ENCODE measurements at places on chromosomes 1 and 21. TPM values are rescaled to one million over a fixed set of nuclear protein-coding genes. Genes with fewer than 3 reads are reported as not detected.

CFAP107 gene
- not detected for total RNA-seq

CD1D gene
- not detected for total RNA-seq

FLG2 gene
- not detected for total RNA-seq

ITLN2 gene
- not detected for total RNA-seq

ORC1 gene
- 9.7 TPM for total RNA-seq

NID1 gene
- 21.9 TPM for total RNA-seq

SLC45A1 gene
- total RNA-seq: 0.83 TPM

PLEKHN1 gene
- 0.28 TPM for total RNA-seq

ZNF695 gene
- 1.1 TPM for total RNA-seq

GCSAML gene
- not detected for total RNA-seq

GRCh38 chr1:30683699-30684098 lies 39.7 kb downstream of the MATN1 start:
- DNase-seq: no peak

DNA sequence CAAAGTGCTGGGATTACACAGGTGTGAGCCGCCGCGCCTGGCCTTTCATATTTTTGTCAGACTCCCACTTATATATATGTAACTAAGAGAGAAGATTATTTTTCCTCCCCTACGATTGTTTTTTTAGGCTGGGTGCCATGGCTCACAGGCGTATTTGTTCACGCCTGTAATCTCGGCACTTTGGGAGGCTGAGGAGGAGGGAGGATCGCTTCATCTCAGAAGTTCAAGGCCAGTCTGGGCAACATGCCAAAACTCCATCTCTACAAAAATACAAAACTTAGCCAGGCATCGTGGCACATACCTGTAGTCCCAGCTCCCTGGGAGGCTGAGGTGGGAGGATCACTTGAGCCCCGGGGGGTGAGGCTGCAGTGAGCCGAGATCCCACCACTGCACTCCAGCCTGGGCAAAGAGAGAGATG lies 23.9 kb upstream of the ITLN2 start:
- DNase-seq: no peak

DNA sequence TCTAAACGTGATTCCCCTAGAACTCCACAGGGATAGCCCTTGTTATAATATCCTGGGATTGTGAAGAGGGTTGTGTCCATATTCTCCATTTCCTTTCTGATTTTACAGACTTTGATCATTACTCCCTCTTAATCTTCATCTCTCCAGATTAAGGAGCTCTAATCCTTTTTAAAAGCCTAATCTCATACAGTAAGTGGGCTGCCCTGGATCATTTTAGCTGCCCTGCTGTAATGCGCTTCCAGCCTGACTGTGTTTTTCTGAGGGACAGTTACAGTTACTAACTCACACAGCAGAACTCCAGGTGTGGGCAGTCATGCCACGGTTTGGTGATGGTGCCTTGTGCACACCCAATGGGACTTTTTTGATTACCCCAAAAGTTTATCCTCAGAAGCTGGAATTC lies 33.5 kb downstream of the PROX1 start:
- no peak for DNase-seq

DNA sequence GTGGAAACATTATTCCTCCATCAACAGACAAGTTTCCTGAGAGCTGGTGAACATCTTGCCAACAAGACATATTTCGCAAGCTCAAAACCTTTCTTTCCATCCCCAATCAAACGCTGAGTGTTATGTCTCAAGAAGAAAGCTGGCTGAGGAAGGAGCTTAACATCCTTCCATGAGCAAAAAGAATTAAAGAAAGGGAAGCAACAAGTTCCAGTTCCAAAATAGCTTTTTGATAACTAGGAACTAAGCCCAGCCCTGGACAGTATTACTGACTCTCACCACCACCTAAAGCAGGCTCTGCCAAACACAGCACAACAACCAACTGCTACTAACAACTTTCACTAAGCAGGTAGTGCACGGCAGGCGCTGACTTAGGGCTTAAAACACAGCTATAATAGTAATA lies 50.2 kb downstream of the CAPZB start:
- DNase-seq: peak; percentile 81

- no peak for DNase-seq
Observed at GRCh38 chr21:31801551-31802219, 69.8 kb upstream of the SCAF4 start.

GRCh38 chr1:8903410-8903809 lies 24.9 kb upstream of the ENO1 start:
- DNase-seq: no peak

GRCh38 chr1:226722901-226723656 lies 16.0 kb downstream of the ITPKB start:
- DNase-seq: no peak

GRCh38 chr1:193676996-193677549 lies 490.7 kb upstream of the B3GALT2 start:
- peak; percentile 60 for DNase-seq

GRCh38 chr1:9249534-9250410 lies 15.2 kb downstream of the H6PD start:
- peak; percentile 44 for DNase-seq

- peak; percentile 70 for DNase-seq
Observed at GRCh38 chr1:201649761-201650622, 111.1 kb downstream of the NAV1 start.

- peak; percentile 60 for DNase-seq
Observed at GRCh38 chr1:117150316-117150715, 28.8 kb upstream of the TRIM45 start.

- DNase-seq: no peak
Observed at GRCh38 chr21:22889445-22889844, 1891.2 kb downstream of the NCAM2 start.

GRCh38 chr1:43368646-43369020 lies 822 bp upstream of the ELOVL1 start:
- no peak for DNase-seq

- no peak for DNase-seq
Observed at GRCh38 chr1:228213917-228214808, 6.3 kb downstream of the OBSCN start.

- DNase-seq: no peak
Observed at GRCh38 chr1:117122330-117123025, 929 bp upstream of the TRIM45 start.

DNA sequence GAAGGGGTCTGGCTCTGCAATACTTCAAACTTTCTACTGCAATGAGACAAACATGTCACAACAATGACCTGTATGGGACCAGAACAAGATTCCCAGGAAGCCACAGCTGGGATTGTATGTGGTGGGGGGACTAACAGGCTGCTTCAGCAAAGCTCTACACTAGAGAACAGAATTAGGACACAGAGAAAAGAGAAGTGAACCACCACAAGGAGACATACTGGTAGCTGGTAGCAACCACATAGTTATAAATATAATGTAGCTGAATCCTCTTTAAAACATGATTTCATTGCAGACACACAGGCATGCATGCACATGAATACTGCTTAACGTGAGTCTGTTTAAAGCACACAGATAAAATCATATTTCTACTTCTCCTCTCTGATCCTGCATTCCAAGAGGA lies 3.5 kb upstream of the ILDR2 start:
- DNase-seq: no peak

DNA sequence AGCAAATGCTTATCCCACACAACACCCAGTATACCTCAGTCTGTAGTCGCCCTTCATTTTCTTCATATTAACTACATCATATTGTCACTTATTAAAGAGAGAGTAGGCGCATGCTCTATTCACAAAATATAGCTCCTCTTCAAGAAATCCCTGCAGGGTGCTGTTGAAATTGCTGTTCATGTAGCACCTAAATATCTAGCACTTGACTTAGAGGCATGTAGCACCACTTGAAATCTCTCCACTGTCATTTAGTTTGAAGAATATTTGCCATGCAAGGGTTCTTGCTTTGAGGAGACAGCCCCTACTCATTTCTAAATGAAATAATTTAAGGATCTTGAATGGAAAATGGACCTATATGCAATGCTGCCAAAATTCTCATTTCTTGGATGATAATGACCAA lies 20.9 kb upstream of the LRRC8B start:
- no peak for DNase-seq

- DNase-seq: peak; percentile 100
Observed at GRCh38 chr1:204438628-204439027, 27.0 kb upstream of the PPP1R15B start.

- no peak for DNase-seq
Observed at GRCh38 chr1:72018562-72018961, 263.8 kb downstream of the NEGR1 start.

DNA sequence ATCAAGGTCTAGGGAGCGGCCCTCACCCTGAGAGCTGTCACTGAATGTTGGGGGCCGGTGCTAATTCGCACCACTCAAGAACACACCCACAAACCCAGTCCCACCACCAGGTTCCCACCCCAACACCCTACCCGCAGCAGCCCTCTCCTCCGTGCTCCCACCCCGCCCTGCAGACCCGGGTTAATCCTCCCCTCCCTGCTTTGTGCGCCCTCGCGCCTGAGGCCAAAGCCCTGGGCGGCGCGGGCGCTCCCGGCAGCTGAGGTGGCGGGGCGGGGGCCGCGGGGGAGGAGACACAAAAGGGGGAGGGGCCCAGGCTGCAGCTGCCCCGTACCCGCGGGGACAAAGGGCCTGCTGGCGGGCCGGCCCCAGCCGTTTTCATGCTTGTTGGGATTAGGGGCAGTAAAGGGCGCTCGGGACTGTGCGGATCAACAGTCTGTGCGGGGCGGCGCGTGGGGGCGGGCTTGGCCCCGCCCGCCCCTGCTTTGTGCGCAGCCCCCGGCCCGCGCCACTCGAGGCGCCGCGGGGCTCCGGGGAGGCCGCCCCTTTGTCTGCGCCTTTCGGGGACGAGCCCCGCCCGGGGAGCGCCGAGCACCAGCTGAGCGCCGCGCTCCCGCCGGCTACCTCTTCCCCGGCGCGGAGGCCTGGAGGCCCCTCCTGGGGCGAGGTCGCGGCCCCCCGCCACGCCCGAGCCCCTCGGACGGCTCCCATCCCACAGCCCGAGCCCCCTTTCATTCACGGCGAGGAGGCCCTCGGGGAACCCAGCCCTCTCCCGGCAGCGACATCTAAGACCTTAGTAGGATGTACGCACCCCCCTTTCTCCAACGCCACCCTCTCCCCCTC lies 10.9 kb downstream of the C1orf216 start:
- no peak for DNase-seq

- DNase-seq: no peak
Observed at GRCh38 chr1:155083865-155084721, 5.5 kb downstream of the EFNA3 start.

GRCh38 chr1:29803486-29803885 lies 567.2 kb downstream of the PTPRU start:
- DNase-seq: no peak

DNA sequence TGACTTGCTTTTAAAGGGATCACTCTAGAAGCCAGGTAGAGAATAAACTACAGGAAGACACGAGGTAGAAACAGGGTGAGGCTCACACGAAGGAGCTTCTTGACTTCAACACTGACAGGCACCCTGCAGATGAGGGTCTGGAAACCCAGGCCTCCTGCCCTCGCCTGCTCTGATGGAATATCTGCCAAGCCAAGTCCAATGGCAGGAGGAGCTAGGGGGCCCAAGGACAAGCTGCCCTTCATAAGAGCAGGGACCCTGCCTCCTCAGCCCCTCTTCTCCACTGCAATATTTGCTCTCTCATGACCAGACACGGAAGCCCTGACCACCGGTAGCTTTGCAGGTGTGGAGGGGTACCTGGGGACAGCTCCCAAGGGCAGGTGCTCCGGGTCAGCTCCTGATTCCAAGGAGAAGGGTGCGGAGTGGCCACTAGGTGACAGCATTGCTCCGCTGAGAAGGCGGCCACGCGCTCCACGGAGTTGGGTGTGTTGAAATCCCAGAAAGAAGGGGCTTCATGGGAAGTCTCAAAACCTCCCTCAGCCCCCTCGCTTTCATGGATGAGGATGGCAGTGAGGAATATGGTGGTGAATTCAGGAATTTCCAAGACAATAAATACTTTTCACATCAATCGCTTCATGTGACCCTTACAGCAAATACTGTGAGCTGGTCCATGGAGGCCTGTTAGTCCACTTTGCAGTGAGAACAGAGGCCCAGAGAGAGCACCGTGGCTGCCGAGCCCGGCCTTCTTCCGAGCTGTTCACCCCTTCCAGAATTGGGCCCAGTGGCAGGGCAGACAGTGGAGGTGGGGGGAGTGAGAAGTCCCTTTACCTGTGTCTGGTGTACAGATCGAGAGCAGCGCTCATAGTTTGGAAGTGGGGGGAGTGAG lies 33.2 kb upstream of the PAX7 start:
- DNase-seq: peak; percentile 25

DNA sequence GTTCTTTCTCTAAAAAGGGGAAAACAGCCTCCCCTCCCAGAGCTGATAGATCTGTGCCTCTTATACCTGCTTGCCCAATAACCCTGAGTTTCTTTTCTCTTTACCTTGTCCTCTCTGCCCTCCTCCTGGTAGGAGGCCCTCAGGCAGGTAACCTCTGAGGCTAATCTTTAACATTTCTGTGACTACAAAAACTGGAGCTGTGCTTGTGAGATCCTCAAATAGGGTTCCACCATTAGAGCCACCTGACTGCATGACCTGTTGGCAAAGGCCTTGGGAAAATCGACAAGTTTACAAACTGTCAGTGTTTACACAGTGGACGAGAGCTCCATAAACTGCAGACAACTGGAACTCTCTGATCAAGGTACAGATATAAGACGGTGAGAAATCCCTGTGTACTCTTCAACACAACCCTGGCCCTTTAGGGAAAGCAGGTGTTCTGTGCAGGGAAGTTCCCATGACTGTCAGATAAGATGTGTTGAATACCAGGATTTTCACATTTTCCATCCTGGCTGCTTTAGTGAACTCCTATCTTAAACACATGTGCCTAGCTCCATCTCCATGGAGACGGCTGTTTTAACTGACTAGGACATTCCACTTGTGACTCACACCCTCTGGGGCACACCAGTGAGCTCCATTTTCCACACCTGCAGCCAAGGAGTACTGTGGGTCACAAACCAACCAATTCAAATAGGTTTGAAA lies 38.3 kb downstream of the ECE1 start:
- peak; percentile 96 for DNase-seq

- DNase-seq: no peak
Observed at GRCh38 chr1:234231061-234231892, 142.0 kb upstream of the COA6 start.

DNA sequence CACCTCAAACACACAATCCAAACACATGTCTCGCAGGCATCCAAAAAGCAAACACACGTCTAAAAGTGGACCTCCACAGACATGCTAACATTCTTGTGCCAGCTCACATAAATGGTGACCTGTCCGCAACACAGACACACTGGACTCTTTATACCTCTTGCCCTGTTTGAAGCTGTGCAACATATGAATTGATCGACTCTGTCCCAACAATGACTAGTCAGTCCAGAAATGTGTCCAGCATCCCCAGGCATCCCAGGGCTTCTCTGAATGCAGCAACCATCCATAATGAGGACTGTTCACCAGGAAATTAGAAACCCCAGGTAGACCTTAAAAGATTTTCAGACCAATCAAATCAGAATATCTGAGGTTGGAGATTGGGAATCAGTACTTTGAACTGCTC lies 3.2 kb downstream of the DDR2 start:
- DNase-seq: peak; percentile 31

- DNase-seq: no peak
Observed at GRCh38 chr1:174497478-174497877, 49.7 kb downstream of the GPR52 start.

GRCh38 chr1:63116016-63116415 lies 206.4 kb upstream of the FOXD3 start:
- no peak for DNase-seq

All from IMR-90 (cell line).